Stimulated activated CD8-positive, alpha-beta memory T cell treated with anti-CD3 and anti-CD28 coated beads, Interleukin-7, amount 100 ng/mL, for 24 hours (primary cell): ENCODE measurements at places on chromosomes 1 and 21.

DNA sequence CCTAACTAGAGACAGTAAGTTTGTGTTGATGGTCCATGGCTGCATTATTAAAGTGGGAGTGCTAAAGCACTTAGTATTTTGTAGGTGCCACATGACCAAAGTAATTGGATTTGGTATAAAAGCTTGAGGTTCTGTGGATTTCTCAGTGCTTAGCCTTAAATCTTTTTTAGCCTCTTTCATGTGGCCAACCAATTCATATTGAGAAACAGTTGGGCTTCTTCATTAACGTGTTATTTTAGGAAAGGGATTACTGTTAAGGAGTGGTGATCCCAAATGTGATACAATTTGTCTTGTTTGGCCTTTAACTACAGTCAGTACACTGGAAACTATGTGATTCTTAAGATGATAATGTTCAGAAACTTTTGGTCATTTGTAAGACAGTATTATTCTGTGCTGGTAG is 25.5 kb downstream of the MAN1A2 start:
- no peak for DNase-seq

DNA sequence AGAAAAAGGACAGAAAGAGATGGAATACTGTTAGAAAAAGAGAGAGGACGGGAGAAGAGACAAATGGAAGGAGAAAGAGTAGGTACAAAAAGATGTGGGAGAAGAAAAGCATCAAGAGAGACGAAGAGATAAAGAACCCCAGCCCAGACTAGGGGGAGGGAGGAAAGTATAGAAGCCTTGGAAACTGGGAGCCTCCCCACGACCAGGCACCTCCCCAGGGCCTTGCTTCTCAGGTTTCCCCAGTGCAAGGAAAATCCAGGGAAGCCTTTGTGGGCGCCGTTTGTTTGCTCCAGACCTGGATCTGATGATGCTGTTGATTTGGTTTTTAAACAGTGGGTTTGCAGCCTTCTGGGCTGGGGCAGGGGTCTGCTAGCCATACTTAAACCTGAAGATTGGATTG is 15.2 kb upstream of the ALX3 start:
- DNase-seq: no peak

GRCh38 chr1:97849345-97850340 is 71.2 kb downstream of the DPYD start:
- no peak for DNase-seq

GRCh38 chr1:40834968-40835545 is 27.1 kb downstream of the CITED4 start:
- DNase-seq: no peak

- DNase-seq: no peak
These were observed 17.9 kb downstream of the CSTB start for GRCh38 chr21:43758111-43758641.

DNA sequence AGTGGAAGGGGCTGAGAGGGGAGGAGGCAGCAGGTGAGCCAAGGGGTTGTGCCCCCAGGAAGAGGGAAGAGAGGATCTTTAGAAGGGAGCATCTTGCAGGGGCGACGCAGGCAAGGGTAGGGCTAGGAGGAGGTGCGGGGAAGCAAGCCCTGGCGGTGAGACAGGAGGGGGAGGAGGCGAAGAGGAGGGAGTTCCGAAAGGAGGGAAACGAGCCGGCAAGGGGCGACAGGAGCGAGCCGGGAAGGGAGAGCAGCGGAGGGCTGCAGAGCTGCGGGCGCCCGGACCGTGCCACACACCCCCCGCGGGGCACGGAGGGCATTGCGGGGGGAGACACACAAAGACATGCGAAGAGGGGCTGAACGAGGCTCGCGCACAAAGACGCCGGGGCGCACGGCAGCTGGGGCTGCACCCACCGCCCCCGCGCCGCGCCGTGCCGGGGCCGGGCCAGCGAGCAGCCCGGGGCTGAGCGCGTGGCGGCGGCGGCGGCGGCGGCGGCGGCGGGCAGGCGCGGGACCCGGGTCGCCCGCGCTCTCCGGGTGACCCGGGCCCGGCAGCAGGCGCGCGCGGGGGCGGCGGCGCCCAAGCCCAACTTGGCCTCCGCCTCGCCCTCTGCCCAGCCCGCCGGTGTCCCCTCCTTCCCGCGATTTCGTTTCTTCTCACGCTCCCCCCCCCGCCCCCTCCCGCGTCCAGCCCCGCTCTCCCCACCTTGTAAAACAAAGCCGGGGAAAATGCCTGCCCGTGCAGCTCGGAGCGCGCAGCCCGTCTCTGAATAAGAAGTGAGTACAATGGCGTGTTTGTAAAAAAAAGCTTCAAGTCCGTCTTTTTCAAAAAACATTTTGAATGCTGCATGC is at the start of gene KCNK2:
Gene KCNK2, plus strand, starts transcription at position 206 of the 851 bp plus-strand sequence. CDS start 649 bp downstream, outside the sequence.
- DNase-seq: no peak

DNA sequence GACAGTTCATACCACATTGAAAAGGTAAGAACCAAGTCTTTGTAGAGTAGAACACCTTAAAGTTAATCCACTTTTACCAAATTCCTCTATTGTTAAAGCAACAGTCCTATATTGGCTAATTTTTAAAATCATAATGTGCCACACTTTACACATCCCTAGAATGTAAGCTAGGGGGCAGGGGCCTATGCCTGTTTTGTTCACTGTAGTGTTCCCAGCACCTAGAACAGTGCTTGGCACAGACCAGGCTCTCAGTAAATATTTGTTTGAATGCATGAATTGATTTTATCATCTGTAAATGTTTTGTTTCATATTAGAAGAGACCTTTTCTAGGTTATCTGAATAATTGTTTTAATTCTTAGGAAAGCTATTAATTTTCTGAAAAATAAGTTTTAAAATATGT is 9.1 kb downstream of the SMAP2 start:
- no peak for DNase-seq
